Activated CD4-positive, alpha-beta T cell treated with anti-CD3 and anti-CD28 coated beads for 4 hours (primary cell): ENCODE measurements at places on chromosomes 12 and 14.

DNA sequence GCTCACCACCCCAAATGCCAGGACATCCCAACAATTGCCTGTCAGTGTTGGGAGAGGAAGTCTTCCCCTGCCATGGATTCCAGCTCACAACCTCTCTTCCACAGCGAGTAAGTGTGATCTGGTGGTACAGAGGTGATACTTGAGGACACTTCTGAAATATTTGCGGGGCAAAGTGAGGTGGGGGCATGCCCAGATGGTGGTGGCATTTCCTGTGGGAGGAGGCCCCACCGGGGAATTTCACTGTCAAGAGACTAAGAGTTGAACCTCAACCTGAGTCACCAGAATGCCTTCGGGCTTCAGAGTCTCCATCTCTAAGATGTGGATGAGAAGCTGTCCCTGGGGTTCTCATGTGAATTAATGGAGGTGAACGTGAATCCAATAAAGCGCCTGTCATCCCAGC is 122.3 kb upstream of the RFLNA start:
- no peak for DNase-seq

GRCh38 chr12:30774599-30774998 is 19.8 kb upstream of the CAPRIN2 start:
- no peak for DNase-seq

DNA sequence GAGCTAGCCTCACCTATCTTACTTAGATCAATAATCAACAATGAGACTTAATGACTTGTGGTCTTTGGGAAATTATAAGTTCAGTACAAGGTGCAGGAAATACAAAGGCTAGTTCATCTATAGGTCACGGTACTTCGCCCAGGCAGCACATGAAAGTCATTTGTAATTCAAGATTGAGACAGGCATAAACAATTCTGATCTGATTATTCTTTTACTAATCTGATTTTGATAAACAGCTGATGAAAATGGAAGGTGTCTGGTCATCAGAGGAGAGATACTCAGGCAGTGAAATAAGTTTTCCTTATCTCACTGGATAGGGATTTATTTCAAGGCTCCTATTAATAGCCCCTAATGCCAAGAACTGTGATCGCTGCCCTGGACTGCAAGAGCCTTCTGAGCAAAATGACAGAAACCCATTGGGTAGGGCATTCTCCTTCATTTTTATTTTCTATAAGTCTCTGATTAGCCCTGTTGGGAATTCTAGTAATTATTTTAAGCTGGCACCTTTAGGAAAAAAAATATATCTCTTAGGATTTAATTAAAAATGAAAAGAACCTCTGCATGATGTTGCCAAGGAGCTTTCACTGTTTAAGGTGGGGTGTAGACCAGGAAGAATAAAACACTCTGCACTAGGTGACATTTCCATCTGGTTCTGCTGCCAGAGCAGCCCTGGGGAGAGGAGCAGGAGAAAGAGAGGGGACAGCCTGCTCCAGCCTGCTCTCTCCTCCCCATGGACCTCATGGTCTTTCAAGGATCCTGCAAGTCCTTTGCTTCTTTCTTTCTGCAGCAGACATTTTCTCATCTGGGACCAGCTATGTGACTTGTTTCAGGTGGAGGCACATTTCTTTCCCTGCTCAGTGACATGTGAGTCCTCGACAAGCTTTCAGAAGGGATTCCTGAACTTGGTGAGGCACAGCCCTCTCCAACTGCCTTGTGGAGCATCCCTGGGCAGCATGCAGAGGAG is 44.8 kb downstream of the SSPN start:
- DNase-seq: no peak

DNA sequence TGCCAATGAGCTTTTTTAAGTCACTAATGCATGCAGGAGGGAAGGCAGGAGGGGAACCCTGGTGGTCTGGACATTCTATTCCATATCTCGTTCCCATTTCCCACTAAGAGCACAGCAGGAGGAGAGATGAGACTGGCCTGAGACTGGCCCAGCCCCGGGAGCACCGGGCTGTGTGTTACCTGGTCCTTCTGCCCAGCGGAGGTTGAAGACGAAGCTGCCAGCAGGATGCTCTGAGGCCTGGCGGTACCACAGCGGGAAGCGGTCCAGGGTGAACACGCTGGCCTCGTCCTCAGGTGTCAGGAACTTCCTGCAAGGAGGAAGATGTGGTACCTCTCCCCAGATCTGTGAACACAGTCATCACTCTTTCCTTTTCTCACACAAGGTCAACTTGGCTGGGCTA is 23.9 kb downstream of the LRTM2 start:
- DNase-seq: no peak

DNA sequence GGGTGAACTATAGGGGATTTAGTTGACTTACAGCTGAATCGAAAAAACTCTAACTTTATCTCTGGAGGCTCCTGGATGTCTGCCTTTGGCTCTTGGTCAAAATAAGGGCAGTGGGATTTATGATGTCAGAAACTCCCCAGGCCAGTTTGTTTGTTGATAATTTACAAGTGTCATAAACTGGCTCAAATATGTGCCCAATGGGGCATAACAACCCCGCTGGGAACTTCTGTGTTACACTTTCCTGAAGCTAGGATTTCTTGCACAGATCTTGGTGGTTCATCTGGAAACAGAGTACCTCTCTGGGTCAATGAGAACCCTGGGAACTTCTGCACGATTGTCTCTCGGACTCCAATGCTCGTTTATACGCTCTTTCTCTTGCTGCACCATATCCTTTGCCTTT is 58.7 kb upstream of the MUCL1 start:
- DNase-seq: no peak

DNA sequence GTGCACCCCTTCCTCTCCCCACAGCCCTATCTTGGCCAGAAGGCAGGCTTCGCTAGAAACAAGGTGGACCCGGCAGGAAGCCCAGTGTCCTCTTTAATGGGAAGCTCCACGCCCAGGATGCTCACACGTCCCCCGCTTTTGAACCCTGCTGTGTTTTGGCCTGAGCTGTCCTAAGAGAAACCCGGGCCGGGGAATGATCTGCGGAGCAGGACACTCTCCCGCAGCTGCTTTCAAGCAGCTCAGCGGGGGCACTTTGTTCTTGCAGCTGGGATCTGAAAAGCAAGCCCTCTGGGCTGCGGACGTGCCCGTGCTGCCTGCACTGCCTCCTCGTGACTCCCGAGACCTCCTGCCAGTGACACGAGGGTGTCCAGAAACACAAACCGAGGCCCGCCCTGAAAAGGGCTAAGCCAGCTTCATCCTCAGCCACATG is 30.0 kb downstream of the SCARB1 start:
- DNase-seq: no peak

GRCh38 chr14:24086193-24086955 is 7.7 kb upstream of the PCK2 start:
- no peak for DNase-seq

- DNase-seq: no peak
Measured at GRCh38 chr12:132065609-132066344, 78.3 kb downstream of the DDX51 start.

GRCh38 chr12:95257541-95257940 is 39.9 kb downstream of the VEZT start:
- no peak for DNase-seq

GRCh38 chr12:115700896-115701465 is 576.5 kb downstream of the MED13L start:
- no peak for DNase-seq

- no peak for DNase-seq
Measured at GRCh38 chr12:5796171-5796958, 148.7 kb downstream of the ANO2 start.

- DNase-seq: no peak
Measured at GRCh38 chr14:33534104-33534503, 416.8 kb downstream of the EGLN3 start.

DNA sequence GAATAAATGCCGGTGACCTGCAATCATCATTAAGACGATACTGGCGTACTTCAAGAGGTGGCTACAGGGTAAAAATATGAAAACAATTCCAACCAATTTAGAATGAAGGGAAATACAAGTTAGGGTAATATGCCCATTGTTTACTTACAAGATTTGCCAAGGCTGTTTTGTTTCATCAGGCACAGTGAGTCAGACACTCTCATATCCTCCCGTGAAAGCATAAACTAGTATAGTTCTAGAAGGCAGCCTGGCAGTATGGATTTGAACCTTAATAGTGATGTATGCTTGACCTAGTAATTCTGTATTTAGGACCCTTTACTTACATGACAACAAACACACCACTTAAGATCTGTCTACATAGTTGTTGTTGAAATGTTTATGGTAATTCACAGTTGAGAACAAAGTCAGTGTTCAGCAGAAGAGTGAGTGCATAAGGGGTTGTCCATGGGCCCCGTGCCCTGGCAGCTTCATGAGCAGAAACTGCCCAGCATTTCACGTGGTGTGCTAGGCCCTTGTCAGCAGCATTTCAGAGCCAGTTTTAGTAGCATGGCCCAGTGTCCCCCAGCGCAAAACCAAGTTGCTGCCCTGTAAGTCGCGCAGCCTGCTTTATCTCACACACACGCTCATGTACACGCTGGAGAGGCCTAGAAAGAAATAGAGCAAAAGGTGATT is 80.8 kb downstream of the EP400 start:
- DNase-seq: no peak

GRCh38 chr14:83347874-83348273 is 1814.2 kb upstream of the SEL1L start:
- DNase-seq: no peak

DNA sequence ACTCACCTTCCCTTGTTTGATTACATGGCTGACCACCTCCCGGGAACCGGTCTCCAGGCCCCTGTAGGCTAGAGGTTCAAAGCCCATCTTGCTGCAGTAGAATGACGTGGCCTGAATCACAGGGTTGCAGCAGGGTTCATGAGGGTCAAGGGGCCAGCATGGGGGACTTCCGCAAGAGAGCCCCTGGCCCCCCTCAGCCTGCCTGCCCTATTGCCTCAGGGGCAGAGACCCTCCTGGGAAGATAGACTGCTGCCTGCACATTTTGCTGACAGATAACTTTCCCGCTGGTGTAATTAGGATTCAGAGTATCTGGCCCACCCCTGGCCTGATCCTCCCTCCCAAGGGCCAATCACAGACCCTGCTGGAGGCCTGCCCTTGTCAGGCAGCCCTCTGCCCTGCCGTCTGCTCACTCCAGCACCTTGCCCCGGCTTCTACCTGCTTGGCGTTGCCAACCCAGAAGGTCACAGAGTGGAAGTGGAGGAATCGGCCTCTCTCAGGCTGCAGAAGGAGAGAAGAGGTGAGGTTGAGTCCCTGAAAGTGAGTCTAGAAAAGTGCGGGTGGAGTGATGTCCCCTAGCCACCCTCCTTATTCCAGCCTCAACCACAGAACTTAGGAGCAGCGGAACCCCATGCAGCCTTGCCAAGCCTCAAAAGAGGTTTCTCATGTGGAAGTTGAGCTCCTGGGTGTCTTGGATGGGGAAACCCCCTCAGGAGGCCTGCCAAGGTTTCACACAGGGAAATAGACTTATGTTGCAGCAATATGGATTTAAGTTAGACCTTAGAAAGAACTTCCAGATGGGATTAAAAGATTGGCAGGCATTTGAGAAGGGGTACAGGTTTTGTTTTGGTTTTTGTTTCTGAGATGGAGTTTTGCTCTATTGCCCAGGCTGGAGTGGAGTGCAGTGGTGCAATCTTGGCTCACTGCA is 1.1 kb downstream of the HPD start:
- no peak for DNase-seq

DNA sequence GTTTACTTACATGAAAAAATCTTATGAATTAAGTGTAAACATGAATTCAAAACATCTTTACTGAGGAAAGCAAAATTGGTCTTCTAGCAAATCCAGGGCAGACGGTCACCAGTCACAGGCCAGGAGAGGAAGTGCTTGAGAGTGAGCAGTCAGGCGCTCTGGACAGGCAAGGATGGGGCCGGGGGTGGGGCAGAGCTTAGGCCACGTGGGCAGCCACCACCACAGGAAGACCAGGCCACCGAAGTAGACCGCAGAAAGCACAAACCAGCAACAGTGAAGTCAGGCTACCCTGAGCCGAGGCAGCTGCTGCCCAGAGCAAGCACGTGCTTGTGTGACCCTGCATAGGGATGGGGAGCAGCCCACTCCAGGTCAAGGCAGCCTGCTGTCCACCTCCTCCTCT is 33.5 kb downstream of the SLC6A12 start:
- DNase-seq: no peak

- no peak for DNase-seq
Measured at GRCh38 chr12:54700301-54700700, 52.1 kb upstream of the DCD start.

GRCh38 chr14:56334458-56334857 is 216.2 kb downstream of the PELI2 start:
- DNase-seq: no peak

DNA sequence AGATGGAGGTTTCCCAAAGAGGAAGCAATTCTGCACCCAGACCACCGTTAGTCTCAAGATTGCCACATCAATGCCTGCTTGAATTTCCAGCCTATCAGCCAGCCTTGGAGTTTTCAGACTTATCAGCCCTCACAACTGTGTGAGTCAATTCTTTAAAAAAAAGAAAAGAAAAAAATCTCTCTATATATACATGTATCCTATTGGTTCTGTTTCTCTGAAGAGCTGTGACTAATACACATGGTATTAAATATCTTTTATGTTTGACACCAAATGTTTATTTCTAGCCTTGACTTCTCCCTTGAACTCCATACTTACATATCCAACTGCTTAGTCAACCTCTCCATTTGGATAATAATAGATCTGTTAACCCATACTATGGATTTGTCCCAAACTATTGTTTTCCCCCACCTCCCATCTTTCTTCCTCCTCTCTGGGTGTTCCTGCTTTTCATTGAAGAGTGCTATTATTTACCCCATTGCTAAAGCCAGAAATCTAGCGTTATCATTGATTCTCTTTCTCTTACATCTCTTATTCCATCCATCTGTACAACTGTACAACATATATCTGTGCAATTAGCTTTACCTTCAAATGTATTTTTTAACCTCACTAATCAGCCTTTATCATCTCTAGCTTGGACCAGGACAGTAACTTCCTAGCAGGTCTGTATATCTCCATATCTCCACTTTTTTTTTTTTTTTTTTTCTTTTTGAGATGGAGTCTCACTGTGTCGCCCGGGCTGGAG is 22.7 kb upstream of the EID3 start:
- DNase-seq: no peak

GRCh38 chr12:59142183-59142790 is 222.0 kb upstream of the LRIG3 start:
- DNase-seq: no peak

DNA sequence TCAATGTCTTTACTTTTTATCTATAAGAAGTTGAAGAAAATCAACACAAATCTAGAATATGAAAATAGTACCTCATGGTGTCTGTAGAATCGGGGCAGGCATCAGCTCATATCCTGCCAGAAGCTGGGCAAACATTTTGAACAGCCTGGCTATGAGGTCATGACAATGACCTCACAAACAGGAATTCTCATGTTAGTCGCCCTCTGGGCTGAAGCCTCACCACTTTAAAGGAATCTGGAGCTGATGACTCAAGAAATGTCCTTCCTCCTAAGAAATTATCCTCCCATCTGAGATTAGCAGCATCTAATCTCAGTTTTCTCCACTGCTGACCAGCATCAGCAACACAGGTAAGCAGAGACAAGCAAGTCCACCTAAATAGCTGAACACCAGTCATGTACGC is 27.1 kb downstream of the CLIP1 start:
- no peak for DNase-seq

GRCh38 chr12:90969346-90969745 is 14.4 kb upstream of the CCER1 start:
- no peak for DNase-seq

- no peak for DNase-seq
Measured at GRCh38 chr14:21334202-21334906, 49.5 kb downstream of the SUPT16H start.

- DNase-seq: no peak
Measured at GRCh38 chr12:68279227-68280054, 26.0 kb upstream of the IL22 start.

GRCh38 chr12:1553987-1554982 is 40.1 kb downstream of the FBXL14 start:
- DNase-seq: no peak

- no peak for DNase-seq
Measured at GRCh38 chr14:21264025-21264801, 5.0 kb downstream of the HNRNPC start.
